ENCODE measurements at places on chromosomes 6 and 20.

DNA sequence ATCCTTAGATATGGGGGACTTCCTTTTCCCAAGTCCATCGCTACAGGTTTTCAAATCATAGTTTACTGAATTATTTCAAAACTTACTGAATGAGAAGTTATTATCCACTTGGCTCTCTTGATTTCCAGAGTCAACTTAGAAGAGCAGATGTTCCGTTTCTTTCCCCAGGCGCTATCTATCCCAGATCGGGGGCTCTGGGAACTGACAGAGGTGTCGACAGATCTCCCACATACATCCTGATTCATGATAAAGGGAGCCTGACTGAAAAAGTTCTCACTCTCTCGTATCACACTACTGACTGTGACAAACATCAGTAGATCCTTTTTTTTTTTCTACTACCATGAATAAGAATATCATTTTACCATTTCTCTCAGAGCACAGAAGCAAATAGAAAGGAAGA, 654.8 kb downstream of the RNF144B start:
- DNase-seq: no peak

DNA sequence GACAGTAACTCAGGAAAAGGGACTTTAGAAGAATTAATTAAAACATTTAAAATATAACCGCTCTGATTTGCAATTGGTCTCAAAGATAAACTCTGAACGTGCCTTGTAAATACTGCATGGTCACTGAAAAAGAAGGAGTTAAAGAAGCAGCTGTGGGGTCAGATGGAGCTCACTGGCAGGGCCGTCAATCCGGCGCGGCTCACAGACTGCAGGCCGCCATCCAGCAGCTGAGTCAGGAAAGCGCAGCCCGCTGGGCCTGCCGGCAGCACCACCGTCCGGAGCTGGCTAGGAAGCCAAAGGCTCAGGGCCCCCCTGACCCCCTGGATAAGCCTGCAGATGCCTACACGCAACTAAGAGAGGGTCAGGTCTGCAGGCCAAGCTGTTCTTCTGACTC, 54.2 kb upstream of the FRMD1 start:
- no peak for DNase-seq

DNA sequence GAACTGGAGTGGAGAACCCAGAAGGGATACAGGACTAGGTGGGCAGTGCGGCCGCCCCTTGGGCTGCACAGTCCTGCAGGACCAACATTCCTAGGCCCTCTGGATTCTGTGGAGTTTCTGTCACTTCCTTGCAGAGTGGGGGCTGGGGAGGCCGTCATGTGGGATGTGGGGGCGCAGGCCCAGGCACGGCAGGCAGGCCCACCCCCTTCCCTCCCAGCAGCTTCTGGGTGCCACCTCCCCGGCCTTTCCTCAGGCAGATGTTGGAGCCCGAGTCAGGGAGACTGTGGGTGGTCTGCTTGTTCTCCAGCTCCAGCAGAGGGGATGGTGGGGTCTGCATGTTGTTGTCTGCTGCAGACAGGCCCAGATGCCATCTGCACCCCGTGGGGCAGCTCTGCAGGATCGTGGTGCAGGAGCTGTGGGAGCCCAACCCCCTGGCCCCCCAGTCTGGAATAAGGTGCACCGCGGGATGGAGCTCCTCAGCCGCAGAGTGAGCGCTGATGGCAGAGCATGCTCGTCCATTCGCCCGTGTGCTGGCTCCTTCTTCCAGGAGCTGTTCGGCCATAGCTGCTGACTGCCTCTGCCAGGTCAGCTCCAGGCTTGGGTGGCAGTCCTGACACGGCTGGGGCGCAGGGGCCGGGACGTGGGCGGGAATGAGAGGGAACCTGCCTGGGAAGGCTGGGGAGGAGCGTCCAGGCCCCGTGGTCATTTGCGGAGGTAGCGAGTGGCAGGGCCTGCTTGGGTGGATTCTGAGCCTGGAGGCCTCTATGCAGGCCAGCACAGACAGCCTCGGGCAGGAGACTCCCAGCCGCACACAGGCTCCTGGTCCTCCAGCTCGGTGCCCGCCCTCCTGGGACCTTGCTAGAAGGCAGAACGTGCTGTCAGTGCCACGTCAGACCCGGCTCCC, 18.1 kb downstream of the SLC17A9 start:
- no peak for DNase-seq

DNA sequence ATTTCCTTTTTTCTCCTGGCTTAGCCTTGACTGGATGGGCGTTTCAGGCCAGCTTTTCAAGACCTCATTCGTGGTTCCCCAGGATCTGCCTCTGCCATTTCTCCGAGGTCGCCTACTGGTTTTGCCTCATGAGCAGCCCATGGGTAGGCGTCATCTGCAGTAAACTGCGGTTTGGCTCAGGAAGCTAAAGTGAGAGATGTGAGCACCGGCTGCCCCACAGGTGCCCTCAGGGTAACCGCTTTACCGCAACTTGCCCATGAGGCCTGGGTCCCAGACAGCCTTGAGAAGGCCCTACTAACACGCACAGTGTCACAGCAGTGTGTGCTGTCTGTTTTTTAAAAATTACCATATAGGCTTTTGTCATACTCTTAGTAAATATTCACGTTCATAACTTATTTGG, 53.4 kb upstream of the TBXT start:
- DNase-seq: no peak

DNA sequence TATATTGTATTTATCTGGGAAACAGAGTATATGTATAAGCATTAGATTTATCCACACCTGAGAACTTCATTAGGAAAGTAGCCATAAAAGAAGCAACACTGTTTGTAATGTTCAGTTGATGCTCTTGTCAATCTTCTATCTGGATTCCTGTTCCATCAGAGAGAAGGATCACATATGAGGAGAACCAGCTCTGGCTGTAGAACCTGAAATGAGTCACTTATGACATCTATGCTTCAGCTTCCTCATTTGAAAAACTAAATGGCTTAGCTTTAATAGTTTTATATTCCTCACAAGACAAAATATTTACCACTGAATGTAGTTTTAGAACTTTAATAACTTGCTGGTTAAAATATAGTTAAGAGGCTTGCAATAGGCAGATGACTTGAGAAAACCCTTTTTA, 144.7 kb downstream of the TASP1 start:
- DNase-seq: no peak

- no peak for DNase-seq
Observed at GRCh38 chr6:159307246-159307790, 138.1 kb downstream of the FNDC1 start.

DNA sequence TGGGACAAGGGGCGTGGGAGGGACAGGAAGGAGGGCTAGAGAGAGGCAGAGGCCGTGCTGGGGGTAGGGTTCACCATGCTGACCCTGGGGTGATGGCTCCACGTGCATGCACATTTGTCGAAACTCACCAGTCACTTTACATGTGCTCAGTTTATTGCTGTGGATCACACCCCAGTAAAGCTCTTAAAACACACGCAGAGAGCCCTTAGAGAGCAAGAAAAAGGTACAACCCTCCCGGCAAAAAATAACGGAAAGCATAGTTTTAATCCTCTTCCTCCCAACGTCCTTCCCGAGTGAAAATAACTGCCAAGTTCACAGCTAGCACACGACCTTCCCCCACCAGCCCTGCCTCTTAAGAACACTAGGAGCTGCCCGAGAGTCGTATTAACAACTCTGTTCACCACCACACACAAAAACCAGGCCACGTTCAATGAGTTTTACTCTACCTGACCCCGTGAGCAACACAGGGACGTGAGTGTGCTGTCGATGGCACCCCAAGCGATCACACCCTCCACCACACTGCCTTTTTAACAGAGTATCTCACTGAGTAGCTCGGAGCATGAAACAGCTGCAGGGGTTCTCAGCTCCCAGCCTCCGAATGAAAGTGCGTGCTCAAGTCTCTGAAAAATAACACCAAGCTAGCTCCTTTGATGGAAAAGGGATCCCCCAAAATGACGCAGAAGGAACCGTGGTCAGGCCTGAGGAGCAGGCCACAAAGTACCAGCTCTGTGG, 39.7 kb downstream of the TAF4 start:
- DNase-seq: no peak

- no peak for DNase-seq
Observed at GRCh38 chr6:74369556-74369993, 673.6 kb downstream of the CD109 start.

DNA sequence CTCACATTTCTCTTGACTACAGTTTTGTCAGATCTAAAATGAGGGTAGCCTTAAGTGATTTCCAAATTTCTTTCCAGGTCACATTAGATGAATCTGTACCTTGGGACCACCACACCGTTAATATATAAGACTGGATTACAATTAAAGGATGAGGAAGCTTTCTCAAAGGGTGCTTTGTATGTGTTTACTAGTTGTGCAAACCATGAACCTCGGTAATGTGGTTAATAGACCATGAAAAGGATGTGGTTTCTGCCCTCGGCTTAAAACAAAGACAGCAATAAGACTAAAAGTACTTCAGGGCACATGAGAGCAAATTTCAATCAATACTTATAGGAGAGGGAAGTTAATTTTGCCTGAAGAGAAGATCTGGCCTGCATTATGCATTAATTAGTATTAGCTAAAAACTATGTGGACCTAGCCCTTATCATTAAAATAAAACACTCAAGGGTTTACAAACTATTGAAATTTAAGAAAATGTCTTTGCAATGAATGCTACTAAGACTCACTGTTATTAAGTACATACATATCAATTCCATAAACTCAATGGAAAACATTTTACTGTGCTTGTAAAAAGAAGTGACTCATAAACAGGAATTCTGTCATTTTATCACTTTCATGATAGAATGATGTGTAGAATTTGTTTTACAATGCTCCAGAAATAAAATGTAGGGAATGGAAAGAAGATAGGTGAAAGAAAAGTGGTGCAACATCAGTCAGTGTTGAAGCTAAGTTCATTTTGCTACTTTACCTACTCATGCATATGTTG, 936 bp upstream of the TMX4 start:
- no peak for DNase-seq

DNA sequence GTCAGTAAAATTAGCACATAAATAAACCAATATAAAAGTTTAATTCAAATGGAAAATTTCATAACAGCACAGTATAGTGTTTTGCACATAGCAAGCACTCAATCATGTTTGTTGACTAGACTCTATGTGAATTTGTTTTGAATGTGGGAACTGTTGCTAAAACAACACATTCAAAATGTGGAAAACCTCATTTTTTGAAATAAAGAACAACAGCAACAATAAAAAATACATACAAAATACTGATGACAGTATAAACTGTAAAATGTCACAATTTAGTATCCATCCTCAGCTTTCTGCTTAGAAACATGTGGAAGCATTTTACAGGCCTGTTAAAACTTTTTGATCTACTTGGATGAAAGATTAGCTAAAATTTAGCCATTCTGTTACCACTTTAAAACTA, 47.4 kb downstream of the HDAC2 start:
- DNase-seq: no peak

GRCh38 chr6:3510617-3511016, 53.8 kb upstream of the SLC22A23 start:
- no peak for DNase-seq

DNA sequence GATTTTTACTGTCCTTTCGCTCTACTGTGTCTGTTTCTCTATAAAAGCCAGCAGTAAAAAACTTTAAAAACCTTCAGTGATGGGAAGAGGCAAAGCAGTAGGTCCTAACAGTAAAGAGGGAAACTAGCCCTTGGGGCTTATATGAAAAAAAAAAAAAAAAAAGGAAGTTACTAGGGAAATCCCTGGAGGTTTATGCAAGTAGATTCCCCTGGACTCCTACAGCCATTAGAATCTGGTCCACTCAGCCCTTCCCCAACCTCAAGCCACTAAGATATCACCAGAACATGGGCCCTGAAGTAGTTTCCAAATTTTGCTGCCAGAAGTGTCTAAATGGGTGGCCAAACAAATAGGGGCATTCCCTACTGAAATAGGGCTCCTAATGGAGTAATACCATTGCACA, 70.5 kb upstream of the HINT3 start:
- no peak for DNase-seq
